ENCODE measurements at places on chromosomes 1 and 21.

DNA sequence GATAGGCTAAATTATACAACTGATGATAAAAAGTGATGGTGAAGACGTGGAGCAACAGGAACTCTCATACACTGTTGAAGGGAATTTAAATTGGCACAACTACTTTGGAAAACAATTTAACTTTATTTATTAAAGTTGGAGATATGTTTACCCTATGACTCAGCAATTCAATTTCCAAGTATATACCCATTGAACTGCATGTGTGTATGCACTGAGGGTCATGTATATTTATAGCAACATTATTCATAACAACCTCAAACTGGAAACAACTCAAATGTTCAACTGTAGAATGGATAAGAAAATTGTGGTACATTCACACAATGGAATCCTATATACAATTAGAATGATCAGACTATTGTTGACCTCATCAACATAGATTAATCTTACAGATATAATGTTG, 16.5 kb upstream of the BCAS2 start:
- DNase-seq, result peak; percentile 8

DNA sequence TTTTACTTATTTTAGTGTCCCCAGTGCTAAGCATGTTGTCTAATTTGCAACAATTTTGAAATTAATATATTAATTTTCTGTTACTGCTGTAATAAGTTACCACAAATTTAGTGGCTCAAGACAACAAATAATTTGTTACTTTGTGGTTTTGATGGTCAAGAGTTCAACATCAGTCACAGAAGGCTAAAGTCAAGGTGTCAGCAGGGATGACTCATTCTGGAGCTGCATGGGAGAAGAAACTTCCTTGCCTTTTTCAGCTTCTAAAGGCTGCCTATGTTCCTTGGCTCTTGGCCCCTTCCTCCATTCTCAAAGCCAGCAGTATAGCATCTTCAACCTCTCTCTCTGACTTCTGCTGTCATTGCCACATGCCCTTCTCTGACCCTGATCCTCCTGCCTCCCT, 271.8 kb downstream of the HLX start:
- no peak for DNase-seq

- DNase-seq, result no peak
Observed at GRCh38 chr1:24857507-24858133, 72.5 kb downstream of the RUNX3 start.

GRCh38 chr1:28159680-28160079, 16.8 kb downstream of the PTAFR start:
- DNase-seq, result no peak
